ENCODE measurements at places on chromosomes 3 and 15.
A peak's percentile ranks its signal among the peaks of the same experiment; 100 is the strongest.

DNA sequence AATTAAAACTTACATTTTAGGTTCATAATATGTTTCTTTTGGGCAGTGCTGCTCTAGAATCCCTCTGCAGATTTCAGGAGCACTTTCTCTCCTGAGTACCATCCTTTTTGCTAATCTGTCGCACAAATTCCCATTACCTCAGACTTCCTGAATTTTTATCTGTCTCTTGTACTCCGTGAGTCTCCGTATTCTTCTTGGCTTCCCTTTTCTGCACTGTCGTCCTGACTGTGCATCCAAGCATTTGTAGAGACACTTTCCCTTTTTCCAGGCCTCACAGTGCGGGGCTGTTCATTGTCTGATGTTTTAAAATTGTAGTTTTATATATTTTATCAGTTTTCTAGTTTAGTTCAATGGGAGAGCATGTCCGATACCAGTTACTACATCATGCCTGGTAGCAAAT is 27.3 kb downstream of the MEF2A start:
- H3K27ac ChIP-seq, result no peak overlapping the region
- no peak overlapping the region for H3K4me3 ChIP-seq
- H3K27me3 ChIP-seq, result no peaks in the 10 kb centered on the region
- peaks cover 3% of the 10 kb centered on the region for H3K4me1 ChIP-seq
- DNase-seq, result no peak

DNA sequence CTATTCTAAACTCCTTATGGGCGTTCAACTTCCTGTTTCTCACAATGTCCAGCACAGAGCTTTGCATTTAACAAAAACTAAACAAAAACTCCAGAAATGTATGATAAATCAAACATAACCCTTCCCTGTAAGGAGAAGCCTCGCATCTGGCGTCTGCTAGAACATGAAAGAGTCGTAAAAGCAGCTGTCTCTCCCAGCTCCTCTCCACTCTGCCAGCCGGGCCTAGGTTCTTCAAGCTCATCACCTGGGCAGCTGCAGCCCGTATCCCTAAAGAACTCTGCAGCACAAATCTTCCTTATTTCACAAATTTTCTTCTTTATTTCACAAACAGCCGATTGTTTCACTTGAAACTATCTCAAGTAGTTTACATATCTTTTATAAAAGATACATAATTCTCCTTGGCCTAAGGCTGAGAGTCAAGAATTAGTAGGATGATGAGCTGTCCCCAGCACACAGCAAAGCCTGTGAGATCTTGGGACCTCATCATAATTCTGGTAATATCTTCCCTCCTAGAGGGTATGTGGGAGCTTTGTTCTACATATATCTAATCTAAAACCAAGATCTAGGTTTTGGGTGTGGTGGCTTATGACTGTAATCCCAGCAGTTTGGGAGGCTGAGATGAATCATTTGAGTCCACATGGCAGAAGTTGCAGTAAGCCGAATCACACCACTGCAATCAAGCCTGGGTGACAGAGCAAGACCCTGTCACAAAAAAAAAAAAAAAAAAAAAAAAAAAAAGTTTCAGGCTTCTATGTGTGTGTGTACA is 35.3 kb downstream of the ANXA2 start:
- no peaks in the 10 kb centered on the region for H3K27me3 ChIP-seq
- H3K4me3 ChIP-seq, result no peak overlapping the region
- peaks cover 12% of the 10 kb centered on the region for H3K4me1 ChIP-seq

DNA sequence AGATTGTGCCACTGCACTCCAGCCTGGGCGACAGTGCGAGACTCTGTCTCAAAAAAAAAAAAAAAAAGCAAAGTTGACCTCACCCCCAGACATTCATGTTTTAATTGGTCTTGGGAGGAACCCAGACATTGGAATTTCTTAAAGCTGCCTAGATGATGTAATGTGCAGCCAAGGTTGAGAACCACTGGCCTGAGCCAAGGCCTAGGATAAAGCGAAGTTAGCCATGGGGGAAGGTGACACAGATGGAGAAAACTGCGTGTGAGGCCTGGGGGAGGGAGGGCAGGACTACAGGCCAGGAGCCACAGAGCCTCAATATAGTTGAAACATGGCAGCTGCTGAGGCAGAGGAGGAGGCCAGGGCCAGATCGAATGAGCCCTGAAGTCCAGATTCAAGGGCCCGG is 21.0 kb downstream of the GLB1 start:
- H3K4me1 ChIP-seq, result no peaks in the 10 kb centered on the region
- no peak overlapping the region for H3K4me3 ChIP-seq
- DNase-seq, result no peak
- no peak overlapping the region for H3K27ac ChIP-seq
- no peaks in the 10 kb centered on the region for H3K27me3 ChIP-seq
- H3K36me3 ChIP-seq, result peaks cover 2% of the 10 kb centered on the region

- peak within 1 kb of the TSS; percentile 96 for H3K27ac ChIP-seq
- DNase-seq, result peak; percentile 70
- H3K36me3 ChIP-seq, result peaks cover 4% of the 10 kb centered on the region
- H3K4me1 ChIP-seq, result peaks cover 80% of the 10 kb centered on the region
- peak within 1 kb of the TSS; percentile 89 for H3K4me3 ChIP-seq
Measured at GRCh38 chr15:74202452-74203401, at the start of gene STRA6. TSS of gene STRA6 (minus strand) at chr15:74202787. CDS start at chr15:74202267, 520 bp downstream.

DNA sequence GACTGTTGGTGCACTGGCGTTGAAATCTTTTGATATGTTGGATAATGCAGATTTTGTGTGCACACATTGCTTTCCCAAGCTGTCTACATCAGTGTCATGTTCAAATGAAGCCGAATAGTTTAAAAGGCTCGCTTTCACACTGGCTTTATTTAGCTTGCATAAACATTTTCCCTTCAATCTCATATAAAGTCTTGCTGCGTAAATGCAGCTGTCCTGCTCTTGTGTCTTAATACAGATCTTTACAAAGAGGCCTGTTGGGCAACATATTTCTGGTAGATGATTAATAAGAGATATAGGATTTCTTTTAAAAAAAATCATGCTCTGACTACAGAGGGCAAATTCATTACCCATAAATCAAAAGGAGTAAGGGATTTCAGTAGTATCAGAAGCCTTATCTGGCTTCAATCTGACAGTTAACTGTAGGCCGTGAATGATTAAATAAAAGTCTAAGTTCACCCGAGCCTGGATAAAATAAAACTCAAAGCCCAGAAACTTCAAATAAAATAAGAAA is 937.2 kb downstream of the FHIT start:
- H3K4me3 ChIP-seq, result no peak overlapping the region
- H3K27me3 ChIP-seq, result no peaks in the 10 kb centered on the region
- no peak for DNase-seq
- H3K36me3 ChIP-seq, result no peaks in the 10 kb centered on the region

Measured in neural crest cell (in vitro differentiated cells).